Stimulated activated CD8-positive, alpha-beta memory T cell treated with anti-CD3 and anti-CD28 coated beads, Interleukin-7, amount 100 ng/mL, for 48 hours (primary cell): ENCODE measurements at places on chromosomes 12 and 14.

DNA sequence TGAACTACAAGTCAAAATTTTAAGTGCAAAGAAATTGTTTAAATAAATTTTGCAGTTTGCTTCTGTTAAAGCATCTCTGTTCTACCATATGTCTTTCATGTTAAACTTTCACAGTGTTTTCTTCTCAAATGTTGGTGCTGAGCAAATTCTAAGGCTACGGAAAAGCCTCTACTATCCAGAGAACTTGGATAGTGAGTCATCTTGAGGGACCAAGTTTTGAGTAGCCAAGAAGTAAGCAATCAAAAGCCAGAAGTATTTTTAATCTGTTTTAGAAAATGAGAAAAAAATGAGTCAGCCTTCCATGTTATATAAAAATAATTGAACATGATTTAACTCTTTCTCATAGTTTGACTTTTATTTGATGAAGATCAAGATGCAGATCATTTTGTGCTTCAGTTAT is 3.3 kb downstream of the BRMS1L start:
- DNase-seq = no peak

DNA sequence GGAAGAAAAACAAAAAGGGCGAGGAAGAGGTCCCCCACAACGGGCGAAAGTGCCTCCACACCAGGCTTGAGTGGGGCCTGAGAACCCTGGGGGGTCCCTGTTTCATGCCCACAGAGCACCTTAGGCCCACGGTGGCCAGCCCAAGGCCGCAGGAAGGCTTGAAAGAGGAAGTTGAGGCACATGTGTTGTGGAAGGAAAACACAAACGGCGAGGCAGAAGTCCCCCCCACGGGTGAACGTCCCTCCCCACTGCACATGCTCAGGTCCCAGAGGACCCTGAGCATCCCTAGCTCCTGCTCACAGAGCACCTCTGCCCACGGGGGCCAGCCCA is 371.5 kb downstream of the ALG10 start:
- no peak for DNase-seq

DNA sequence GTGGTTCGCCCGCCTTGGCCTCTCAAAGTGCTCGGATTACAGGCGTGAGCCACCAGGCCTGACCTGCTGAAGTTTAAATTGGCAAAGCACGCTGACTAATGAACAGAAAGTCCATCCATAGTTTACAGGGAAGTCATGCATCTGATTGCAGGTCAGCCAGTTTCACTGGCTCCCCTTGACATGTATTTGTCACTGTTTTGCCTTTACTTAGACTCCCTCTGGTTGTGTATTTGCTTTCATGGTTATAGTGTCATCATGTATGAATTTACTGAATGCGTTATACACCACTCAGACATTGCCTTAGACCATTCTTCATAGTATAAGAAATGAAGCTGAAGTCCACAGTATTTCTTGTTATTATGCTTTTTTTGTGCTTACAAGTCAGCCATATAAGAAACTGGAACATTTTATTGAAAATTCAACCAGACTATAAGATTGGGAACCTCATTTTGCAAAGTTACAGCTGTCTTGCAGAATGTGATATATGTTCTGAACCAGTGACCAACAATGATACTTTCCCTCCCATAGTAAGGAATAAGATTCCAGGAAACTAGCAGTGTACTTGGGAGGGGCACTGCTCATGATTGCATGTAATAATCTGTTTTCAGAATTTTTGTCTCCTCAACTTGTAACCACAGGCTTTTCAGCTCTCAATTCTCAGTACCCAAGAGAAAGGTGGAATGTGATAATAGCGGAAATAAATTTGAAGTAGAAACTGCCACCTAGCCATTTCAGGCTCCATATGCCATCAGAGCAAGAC is 51.9 kb upstream of the ATF7IP start:
- DNase-seq = no peak

DNA sequence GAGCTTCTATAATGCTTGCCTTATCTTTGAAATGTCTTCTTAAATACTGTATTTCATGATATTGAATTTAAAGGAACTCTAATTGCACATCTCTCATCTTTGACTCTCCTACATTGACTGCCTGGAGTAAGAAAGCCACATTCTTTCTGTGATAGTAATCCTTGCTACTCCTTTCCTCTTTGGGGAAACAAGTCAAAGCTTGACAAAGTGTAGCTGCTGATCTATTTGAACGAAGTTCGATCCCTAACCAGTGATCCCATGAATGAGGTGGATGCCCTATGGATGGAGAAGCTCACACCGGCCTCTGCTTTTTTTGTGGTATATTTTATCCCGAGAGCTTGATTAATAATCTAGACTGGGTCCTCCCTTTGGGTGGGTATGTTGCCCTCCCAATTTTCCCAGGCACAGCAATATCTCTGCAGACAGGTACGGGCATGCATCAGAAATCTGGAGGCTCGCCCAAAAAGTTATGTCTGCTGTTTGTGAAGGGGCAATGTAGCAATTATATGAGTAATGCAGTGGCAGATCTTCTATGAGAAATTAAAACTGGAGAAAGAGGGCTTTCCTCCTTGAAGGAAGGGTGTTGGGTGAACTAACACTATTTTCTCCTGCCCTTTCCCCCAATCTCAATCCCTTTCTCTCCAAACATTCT is 163.0 kb upstream of the FRMD6 start:
- DNase-seq = no peak

GRCh38 chr14:61296151-61296550 is 15.0 kb upstream of the TMEM30B start:
- DNase-seq = no peak

DNA sequence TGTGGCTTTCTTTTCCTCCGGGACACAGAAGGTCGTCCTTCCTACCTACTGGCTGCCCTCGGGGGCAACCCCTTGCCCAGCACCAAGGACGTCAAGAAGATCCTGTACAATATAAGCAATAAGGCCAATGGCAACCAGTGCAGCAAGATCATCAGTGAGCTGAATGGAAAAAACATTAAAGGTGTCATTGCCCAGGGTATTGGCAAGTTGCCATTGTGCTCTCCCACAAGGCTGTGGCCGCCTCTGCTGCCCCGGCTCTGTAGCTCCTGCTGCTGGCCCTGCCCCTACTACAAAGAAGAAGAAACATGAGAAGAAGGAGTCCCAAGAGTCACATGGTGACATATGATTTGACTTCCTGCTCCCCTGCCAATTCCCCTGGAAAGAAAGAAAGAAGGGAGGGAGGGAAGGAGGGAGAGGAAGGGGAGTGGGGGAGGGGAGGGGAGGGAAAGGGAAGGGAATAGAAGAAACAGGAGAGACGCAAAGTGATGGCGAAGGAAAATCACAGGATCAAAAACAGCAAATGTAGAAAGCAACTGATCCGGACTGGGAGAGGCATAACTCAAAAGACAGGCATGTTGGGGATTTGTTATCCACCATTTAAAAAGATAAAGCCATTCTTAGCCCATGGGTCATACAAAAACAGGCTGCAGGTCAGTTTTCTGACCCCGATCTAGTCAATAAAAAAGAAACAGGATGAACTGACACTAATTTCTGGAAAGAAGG is 61.3 kb upstream of the RESF1 start:
- DNase-seq = no peak

DNA sequence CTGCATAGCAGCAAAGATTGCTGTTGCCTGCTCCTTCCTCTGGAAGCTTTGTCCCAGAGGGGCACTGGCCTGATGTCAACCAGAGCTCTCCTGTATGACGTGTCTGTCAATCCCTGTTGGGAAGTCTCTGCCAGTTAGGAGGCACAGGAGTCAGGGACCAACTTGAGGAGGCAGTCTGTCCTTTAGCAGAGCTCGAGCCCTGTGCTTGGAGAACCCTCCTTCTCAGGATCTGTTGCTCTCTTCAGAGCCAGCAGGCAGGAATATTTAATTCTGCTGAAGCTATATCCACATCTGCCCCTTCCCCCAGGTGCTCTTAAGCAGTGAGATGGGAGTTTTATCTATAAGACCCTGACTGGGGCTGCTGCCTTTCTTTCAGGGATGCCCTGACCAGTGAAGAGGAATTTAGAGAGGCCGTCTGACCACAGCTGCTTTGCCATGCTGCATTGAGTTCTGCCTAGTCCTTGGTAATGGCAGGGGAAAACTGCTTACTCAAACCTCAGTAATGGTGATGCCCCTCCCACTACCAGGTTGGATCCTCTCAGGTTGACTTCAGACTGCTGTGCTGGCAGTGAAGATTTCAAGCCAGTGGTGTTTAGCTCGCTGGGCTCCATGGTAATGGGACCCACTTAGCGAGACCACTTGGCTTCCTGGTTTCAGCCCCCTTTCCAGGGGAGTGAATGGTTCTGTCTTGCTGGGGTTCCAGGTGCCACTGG is 218.6 kb upstream of the SLC38A2 start:
- DNase-seq = no peak

- DNase-seq = no peak
Measured at GRCh38 chr14:55130196-55130550, 1.1 kb downstream of the LGALS3 start.

GRCh38 chr12:92193846-92194245 is 48.2 kb upstream of the BTG1 start:
- DNase-seq = no peak

GRCh38 chr12:14614704-14615121 is 47.0 kb upstream of the PLBD1 start:
- DNase-seq = no peak

DNA sequence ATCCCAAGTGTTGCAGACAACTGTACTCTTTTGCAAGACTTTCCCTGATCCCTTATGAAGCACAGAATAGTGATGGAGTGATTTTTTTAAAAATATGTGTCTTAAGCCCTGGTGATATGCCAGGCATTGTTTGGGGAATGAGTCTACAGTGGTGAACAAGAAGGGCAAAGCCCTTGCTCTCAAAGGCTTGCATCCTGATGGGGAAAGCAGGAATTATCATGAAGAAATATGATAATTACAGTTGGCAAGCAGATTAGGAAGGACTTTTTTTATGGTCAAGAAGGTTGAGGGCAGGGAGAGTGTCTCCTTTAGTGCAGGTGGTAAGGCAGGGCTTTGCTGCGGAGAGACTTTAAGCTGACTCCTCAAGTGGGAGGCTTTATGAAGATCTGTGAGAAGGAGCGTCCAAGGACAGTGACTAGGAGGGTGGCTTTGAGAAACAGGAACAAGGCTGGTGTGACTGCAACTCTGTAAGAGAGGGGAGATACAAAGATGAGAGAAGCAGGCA is 100.2 kb downstream of the SYNE2 start:
- DNase-seq = no peak

GRCh38 chr12:106711316-106711715 is 63.2 kb upstream of the RIC8B start:
- no peak for DNase-seq
